Activated CD4-positive, alpha-beta memory T cell treated with anti-CD3 and anti-CD28 coated beads, Interleukin-2, amount 10 ng/mL, durations not matched to agents 7 days and 5 days (primary cell): ENCODE measurements at places on chromosomes 2 and 18. TPM values are rescaled to one million over a fixed set of nuclear protein-coding genes. Genes with fewer than 3 reads are reported as not detected.

- no peak for DNase-seq
- H3K27me3 ChIP-seq = peaks cover 6% of the 10 kb centered on the region
- no peak overlapping the region for H3K4me3 ChIP-seq
- H3K36me3 ChIP-seq = no peaks in the 10 kb centered on the region
- no peak overlapping the region for H3K27ac ChIP-seq
These were observed 172.5 kb downstream of the PDE11A start for GRCh38 chr2:177900082-177900481.

Gene GAREM1
- 0.18 TPM for total RNA-seq

Gene CPO
- not detected for total RNA-seq

- no peak overlapping the region for H3K27ac ChIP-seq
- peaks cover 13% of the 10 kb centered on the region for H3K27me3 ChIP-seq
- peaks cover 18% of the 10 kb centered on the region for H3K4me1 ChIP-seq
- DNase-seq = no peak
- peaks cover 31% of the 10 kb centered on the region for H3K36me3 ChIP-seq
These were observed 2.9 kb upstream of the ARPC2 start for GRCh38 chr2:218214116-218214515.

Gene MC2R
- not detected for total RNA-seq
